ENCODE measurements at places on chromosomes 2 and 18.
A peak's percentile ranks its signal among the peaks of the same experiment; 100 is the strongest.

- no peak for DNase-seq
These were observed 68.2 kb upstream of the NEDD4L start for GRCh38 chr18:57975805-57976204.

GRCh38 chr2:223788826-223789225 is 48.6 kb downstream of the AP1S3 start:
- no peak for DNase-seq

GRCh38 chr2:96977631-96978195 is 8.7 kb downstream of the FAM178B start:
- peak; percentile 49 for DNase-seq

DNA sequence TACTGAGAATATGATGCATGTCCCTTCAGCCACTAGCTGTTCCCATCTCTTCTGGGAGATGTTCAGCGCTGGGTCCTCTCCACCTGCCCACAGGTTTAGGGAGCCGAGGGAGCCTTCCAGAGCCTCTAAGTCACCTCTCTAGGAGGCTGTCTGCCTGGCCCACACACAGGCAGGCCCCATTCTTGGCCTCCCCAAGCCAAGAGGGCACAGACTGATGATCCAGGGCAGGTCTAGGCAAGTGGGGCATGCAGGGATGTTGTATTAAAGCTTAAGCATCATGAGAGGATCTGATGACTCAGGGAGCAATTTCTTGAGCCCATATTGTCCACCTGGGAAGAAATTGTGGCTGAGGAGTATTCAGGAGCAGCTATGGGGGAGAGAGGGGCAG is 19.9 kb downstream of the TMSB10 start:
- DNase-seq = no peak

DNA sequence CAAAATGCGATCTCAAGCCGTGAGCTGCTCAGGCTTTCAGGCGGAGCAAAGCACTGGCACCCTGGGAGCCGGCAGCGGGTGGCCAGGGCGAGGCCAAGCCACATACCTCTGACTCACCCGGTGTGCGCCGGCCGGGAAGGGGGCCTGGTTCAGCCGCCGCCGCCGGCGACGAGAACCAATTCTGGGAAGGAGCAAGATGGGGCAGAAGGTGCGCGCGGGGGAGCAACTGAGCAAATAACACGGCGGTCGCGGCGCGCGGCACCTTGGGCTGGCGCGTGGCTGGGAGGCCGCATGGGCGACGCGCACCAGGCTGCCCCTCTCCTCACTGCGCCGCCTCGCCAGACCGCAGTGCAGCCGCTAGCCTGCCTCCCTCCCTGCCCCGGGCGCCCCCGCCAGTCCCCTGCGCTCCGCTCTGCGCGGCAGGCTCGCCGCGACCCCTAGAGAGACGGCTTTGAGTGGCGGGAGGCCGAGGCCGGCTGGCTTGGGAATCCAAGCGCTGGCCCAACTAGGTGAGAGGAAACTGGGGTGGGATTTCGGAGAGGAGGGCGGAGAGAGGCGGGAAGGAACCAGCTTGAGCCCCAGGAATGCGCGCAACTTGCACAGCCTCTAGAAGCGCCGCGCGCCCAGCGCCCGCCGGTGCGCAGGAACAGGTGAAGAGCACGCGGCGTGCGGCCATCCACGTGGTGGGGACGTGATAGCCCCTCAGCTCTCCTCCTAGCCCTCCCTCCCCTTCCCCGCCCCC is 3.2 kb downstream of the NRP2 start:
- no peak for DNase-seq

DNA sequence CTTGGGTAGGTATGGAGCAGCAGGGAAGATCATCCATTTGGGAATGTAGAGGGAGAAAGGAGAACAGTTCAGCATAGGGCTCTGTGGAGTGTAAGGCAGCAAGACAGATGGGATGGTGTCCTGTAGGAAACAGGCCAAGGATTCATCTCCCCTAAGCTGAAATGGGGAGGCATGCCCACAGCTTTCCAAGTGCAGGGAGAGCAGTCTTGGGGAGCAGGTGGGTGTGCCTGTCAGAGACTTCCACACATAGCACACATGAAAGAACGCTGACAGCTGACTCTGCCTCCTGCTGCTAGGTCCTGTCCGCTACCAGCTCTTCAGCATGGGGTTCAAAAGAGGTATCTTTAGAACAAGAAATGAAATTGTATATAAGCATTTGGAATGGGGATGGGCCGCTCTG is 9.0 kb downstream of the SETBP1 start:
- no peak for DNase-seq

DNA sequence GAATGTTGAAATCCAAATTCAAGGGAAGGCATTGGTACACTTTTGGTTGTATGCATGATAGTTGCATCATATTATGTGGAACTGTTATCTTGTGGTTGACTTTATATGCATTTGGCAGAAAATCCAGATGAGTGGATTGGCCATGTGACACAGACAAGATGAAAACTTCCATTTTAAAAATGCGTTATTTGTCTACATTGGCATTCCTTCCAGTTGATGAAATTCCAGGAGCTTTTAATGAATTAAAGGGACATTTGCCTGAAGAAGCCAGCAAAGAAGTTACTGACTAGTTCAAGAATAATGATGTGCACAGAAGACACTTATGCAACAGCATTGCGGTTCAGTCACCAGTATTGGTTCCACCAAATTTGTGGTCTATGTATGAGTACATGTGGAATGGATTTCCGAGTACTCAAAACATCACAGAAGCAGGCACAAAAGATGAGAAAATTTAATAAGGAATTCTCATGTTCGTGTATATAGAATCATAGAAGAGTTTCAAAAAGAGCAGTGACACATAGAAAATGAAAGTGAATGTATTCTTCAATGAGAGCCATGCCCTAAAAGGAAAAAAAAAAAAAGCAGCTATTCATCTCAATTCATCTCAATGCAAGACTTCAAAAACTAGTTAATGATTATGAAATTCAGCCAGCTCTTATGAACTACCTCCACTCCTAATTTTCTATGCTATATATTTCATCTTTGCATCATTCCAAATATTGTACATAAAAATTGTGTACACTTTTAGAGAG is 232.1 kb downstream of the RBM43 start:
- no peak for DNase-seq

- no peak for DNase-seq
These were observed 18.4 kb upstream of the PIK3C3 start for GRCh38 chr18:41936471-41937134.

DNA sequence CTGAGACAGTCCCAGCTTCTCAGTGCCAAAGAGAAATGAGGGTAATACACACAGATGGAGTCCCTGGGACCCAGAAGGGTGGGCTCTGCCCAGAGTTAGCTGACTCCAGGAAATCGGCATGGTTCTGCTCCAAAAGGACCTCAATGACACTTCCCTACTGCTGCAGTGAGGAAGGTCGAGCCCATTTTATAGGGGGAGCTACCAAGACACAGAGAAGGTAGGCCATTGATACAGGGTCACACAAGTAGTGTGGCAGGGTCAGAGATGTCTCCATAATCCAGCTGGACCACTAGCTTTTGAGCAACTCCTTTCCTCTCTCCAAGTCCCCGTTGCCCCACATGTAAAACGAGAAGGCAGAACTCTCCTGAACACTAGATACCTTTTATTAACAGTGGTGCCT is 276.9 kb downstream of the MYCN start:
- DNase-seq = no peak

GRCh38 chr2:187917535-187917934 is 363.3 kb upstream of the TFPI start:
- no peak for DNase-seq

- DNase-seq = no peak
These were observed 53.7 kb downstream of the MCFD2 start for GRCh38 chr2:46861916-46862315.

GRCh38 chr2:196131949-196132925 is 39.1 kb downstream of the STK17B start:
- DNase-seq = no peak

DNA sequence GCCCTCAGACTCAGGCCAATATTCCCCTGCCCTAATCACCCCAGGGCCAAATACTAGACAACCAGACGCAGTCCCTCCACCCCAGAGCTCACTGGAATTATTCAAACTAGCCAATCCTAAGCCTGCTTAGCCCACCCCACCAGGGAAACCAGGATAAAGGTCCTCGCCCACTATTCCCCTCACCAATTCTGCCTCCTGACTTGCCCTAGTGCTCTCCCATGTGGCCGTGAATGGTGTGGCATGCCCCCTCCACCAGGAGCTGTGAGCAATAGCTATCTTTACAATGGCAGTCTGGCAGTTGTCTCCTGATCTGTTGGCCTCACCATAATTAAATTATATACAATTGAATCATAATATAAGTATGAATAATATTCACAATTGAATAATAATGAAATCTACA is 42.3 kb downstream of the FAM124B start:
- no peak for DNase-seq

- DNase-seq = no peak
These were observed 349.4 kb upstream of the POU3F3 start for GRCh38 chr2:104504331-104505073.

DNA sequence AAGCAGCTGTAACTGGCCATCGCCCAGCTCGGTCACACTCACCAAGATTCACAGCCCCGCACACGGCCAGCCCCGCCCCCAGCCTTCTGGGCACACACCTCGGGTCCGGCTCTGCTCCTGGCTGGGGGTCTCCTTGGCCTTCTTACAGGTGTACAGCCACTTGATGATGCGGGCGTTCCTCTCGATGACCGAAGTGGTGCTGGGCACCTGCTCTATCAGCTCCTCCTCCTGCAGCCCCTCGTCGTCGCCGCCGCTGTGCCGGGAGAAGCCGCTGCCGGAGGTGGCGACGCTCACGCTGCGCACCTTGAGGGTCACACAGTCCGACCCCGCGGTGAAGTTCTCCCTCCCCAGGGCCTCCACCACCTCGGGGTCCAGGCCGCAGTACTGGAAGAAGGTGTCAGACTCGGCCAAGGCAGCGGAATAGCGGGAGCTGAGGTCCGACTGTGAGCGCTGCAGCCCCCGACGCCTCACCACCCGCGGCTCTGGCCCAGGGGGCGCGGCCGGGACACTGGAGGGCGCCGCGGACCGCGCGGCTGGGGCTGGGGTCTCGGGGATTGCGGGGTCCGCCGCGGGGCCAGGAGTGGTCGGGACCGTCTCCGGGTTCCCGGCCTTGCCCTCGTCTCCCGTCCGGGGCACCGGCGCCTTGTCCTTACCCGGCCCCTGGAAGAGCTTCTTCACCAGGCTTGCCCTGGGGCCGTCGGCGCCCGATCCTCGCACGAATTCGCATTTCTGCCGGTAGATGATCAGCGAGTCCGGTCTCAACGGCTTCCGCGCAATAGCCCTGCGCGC is 769 bp downstream of the FAM110C start:
- DNase-seq = no peak

DNA sequence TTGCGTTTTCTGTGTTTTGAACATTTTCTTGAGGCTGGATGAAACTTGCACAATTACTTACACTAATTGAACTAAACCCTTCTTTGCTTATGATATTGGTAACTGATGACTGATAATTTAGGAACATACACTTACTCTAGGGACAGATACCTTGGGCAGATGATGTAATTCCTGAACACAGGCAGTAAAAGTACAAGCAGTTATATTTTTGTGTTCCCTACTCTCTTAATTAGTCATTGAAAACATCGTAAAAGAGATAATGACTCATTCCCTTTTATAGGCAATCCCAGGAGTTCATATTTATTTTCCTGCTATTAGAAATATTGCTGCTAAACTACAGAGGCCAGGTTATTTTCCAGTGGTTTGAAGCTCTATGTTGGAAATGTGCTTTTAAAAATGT is 46.4 kb downstream of the CCDC85A start:
- no peak for DNase-seq

GRCh38 chr2:177747384-177747783 is 325.2 kb downstream of the PDE11A start:
- DNase-seq = no peak

DNA sequence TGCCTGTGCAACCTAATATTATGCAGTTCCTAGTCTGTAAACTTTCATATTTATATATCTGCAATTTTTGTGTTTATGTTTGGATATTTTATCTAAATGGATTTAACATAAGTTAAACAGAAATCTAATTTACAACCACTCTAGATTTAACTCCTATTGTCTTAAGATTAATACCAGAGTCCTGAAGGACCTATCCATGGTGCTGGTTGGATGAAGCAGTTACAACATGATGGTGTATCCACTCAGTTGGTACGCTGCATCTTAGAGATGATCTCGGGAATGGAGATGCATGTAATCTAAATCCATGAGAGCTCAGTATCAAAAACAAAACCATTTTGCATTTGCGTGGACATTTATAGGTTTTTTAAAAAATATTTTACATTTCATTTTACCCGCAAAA is 745.9 kb upstream of the SLC8A1 start:
- no peak for DNase-seq

Measured in hypothalamus (tissue), 51 donors.